Stimulated activated CD4-positive, alpha-beta T cell treated with anti-CD3 and anti-CD28 coated beads, Interleukin-15, amount 100 ng/mL, for 24 hours (primary cell): ENCODE measurements at places on chromosomes 1 and 21.

- DNase-seq, result no peak
These were observed 15.6 kb upstream of the ATP1B1 start for GRCh38 chr1:169090900-169091311.

DNA sequence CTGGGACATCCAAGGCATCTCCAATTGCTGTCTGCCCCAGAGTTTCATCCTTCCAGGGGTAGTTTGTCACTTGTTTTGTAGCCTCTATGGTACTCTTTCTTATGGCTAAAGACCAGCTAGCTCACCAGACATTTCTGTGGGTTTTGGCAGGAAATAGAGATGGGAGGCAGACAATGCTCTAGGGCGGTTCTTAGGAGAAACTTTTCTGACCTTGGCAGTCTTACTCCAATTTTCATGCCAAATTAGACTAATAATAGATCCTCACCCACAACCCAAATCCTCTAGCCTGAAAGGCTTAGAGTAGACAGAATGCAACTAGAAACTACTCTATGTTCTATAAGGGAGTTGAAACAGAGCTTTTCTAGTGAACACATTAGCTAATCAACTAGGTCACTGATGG, 69.8 kb downstream of the LRIG2 start:
- DNase-seq, result no peak

GRCh38 chr1:39167632-39168209, 36.8 kb upstream of the MACF1 start:
- DNase-seq, result no peak

- DNase-seq, result no peak
These were observed 15.9 kb upstream of the CEP350 start for GRCh38 chr1:179938752-179939151.

GRCh38 chr1:14636897-14637632, 38.6 kb downstream of the KAZN start:
- DNase-seq, result no peak

DNA sequence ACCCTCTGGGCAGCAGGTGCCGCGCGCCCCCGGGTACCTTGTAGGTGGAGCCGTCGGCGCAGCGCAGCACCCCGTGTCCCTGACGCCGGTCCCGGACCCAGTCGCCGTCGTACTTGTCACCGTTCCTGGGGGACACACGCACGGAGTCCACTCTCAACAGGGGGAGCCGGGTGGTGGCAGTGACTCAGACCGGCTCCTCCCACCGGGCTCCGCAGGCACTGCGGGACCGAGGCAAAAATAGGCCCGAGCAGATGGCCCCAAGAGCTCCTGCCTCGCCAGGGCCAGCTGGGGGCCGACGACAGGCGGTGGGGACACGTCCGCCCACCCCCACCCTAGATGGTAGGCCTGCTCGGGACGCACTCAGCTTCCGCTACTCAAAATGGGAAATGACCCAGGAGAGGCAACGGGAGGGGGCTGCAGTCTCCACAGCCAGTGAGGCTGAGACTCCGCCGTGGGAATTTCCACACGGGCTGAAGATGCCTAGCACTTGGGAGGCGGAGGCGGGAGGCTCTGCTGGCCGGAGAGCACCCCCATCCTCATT, 6.3 kb downstream of the MORN1 start:
- DNase-seq, result no peak

DNA sequence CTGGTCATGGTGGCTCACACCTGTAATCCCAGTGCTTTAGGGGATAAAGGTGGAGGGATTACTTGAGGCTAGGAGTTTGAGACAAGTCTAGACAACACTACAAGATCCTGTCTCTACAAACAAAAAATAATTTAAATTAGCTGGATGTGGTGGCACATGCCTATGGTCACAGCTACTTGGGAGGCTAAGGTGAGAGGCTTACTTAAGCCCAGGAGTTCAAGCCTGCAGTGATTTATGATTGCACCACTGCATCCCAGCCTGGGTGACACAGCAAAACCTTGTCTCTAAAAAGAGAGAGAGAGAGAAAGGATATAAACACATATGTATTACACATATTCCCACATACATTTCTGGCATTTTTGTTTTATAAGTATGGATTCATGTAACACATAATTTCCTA, 325.2 kb downstream of the DUSP10 start:
- no peak for DNase-seq

GRCh38 chr1:182634306-182635072, 30.3 kb upstream of the RGS16 start:
- no peak for DNase-seq

DNA sequence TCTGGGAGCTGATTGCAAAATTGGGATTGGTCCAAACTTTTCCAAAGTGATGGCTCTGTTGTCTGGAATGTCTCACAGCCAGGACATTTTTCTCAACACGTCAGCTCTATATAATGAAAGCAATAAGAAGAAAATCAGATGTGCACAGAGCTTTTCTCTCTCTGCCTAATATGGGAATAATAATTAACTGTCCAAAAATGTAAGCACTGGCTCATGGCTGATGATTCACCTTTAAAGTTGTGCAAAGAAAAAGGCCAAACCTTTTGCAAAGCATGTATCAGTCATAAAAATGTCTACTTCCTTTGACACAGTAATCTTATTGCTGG, 30.4 kb downstream of the ZNF281 start:
- DNase-seq, result no peak

- DNase-seq, result no peak
These were observed 10.6 kb upstream of the SYT14 start for GRCh38 chr1:209927466-209927865.

DNA sequence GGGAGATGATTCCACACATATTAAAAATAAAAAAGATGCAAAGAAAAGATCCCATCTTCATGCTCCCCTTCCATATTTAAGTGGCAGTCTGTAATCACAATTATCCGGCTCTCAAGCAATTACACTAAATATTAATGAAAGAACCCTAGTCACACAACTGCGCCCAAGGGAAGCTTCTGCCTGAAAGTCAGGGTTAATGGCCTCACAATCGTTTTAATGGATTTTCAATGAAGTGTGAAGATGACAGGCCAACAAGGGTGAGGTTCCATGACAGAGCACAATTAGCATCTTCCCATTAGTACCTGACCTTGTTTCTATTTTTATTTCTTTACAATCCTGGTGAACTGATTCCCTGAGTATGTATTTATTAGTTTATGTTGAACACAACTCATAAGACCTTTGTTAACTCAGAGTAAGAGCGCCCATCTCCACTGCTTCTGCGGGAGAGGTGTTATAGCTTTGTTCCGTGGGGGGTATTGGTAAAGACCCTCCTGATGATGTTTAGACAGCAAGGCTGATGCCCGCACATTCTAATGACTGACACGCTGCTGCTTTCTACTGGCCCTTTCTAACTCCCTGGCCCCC, 80.9 kb downstream of the IER5 start:
- no peak for DNase-seq

DNA sequence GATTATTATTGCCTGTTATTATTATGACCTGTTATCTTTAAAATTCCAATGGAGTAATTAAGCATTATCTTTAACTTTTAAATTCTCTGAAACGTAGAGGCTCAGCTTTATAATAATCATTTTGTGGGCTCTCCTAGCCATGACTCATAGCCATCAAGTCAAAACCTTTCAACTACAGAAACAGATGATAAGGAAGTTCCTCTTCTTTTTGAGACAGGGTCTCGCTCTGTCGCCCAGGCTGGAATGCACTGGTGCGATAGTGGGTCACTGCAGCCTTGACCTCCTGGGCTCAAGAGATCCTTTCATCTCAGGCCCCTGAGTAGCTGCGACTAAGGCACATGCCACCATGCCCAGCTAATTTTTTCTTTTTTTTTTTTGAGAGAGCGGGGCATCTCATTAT, 43.5 kb downstream of the CHML start:
- no peak for DNase-seq

DNA sequence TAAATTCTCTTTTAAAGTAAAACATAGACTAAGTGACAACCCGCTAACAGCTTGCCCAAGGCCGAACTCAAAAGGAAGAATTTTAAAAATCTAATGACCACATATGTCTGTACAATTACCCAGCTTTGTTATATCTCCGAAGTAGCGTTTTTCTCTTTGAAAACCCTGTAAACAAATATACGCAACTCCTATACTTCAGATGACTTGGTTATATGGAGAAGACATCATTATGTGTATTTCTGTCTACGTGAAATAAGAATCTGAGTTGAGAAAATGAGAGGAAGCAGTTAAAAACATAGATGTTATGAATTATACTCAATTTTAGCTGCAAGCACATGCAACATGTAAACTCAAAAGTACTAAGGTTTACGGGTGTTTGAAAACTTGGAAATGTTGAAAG, 2.0 kb downstream of the PBX1 start:
- DNase-seq, result no peak

DNA sequence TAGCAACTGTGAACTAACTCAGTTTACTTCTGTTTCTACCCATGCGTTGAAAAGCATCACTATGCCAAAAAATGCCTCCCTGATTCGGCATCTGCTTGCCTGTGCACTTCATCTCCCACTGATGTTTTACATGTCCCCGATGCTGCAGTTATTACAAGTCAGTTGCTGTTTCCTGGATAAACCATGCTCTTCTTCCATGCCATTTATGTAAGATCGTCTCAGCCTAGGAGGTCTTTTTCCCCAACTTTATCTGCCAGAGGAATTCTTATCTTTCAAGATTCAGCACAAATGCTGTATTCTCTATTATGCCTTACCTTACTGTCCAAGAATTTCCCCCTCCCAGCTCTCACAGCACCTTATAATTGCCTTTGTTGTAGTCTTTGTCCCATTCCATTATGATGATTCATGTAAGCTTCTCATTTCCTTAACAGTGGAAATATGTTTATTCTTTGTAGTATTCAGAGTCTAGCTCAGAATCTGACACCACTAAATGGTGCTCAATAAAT, 30.0 kb downstream of the PRKACB start:
- no peak for DNase-seq

DNA sequence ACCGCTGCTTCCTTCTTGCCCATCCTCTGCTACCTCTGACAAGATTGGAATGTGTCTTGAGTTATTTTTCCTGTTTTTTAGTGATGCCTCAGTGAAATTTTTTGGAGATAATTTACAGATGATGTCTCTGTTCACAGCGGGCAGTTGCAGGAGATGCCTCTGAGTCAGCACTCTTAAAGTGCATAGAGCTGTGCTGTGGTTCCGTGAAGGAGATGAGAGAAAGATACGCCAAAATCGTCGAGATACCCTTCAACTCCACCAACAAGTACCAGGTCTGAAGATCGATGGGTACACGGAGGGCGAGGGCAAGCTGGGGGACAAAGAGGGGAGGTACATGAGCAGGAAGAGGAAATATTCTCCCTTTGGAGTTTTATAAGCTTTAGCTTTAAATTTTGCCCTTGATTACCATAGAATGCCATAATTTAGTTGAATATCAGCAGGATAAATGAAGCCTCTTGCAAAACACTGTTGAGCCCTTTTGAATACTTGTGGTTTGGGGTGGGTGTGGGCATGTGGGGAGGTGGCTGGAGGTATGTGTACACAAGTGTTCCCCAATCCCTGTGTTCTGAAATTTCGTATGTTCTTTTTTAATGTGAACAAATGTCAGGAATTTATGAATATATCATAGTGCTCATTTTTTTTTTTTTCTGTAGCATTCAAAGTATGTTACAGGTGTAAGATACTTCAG, 19.8 kb downstream of the ATP1A1 start:
- DNase-seq, result no peak

GRCh38 chr21:44067011-44067839, 40.0 kb upstream of the PWP2 start:
- no peak for DNase-seq

DNA sequence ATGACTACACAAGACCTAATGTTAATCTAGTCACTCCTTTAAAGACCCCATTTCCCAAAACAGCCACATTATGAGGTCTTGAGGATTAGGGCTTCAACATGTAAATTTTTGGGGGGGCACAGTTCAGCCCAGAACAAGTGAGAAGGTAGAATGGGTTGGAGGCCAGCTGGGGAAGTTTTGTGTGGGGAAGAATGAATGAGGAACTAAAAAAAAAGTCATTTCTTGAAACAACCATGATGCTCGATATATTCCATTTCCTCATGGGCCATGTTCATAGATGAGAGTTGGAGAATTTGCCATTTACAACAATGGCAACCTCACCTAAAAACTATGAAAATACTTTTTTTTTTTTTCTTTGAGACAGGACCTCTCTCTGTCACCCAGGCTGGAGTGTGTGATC, 14.5 kb downstream of the NLRP3 start:
- DNase-seq, result no peak

DNA sequence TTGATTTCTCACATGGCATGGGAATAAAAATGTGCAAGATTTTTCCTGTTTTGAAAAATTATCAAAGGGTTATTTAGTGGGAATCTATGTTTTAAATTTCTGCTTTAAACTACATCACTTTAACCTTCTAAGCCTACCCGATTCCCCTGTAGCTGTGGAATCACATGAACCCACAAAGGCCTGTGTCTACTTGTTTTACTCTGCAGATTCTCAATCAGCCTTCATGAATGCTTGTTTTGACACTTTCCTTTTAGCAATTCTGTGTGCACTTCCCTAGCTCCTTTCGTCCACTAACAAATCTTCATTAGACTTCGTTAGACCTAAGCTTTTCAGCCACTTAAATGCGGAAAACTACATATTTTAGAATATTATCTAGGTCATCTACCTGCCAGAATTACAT, 56.0 kb upstream of the C1orf21 start:
- DNase-seq, result no peak
